Effector CD8-positive, alpha-beta T cell (primary cell): ENCODE measurements at places on chromosomes 7 and 10.
A peak's percentile ranks its signal among the peaks of the same experiment; 100 is the strongest.

DNA sequence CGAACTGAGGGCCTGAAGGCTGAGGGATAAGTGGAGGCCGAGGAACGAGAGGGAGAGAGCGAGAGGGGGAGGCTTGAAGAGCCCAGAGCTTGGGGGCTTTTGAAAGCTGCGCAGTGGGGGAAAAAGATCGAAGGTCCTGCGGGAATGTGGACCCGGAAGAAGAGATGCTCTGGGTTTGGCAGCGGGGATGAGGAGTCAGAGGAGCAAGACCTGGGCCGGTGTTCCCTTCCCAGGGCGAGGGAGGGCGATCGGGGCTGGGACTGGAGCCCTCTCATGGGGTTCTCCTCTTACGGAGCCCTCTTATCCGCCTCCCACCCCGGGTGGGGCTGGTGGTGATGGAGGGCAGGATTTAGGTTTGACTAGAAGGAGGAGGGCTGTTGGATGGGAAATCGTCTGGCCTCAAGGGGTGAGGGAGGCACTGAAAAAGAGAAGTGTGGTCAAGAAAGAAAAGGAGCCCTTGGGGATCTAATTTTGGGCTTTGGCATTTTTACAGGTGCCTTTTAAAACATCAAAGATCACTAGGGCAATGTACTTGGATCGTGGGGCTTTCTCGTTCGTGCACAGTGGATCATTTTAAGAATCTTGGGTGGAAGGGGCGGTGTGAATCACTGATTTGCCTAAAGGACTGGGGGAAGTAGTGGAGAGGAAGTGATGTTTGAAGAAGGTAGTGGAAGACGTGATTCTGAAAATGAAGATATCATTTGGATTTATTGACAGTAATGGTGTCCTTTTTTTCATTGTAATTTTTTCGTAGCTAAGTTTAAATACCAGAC is 637 bp downstream of the SAMD8 start:
- peak; percentile 39 for DNase-seq

DNA sequence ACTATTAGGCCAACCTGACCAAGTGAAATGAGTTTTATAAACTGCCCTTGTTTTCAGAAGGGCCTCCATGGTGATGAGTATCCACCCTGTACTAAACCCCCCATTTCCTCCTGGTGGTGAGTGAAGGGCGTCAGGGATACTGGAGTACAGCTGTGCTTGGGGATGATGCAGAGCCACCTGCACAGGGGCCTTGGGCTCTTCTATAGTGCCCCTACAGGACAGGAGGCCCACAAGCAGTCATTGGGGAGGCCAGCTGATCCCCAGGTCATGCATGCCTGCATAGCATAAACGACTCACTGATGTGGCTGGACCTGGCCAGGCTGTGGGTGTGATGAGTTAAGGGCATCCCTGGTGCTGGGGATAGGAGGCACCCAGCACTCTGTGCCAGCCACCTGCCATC is 114.1 kb upstream of the CELF2 start:
- no peak for DNase-seq

DNA sequence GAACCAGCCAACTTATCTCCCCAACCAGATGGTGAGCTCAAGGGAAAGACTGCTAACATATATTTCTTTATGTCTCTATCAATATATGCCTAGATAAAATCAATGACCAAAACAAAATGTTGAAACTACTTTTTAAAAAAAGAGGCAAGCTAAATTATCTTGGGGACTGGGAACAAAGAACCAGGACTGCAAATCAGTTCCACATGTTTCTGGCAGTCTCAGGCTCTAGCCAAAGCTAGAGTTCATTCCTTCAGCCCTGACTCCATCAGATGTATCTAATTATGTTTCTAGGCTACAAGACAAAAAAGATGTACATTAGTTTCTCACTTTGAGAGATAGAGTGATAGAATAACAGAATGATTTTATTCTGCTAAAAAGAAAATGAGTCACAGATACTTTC is 1290.3 kb upstream of the SORCS1 start:
- no peak for DNase-seq

GRCh38 chr7:155770241-155770640 is 42.0 kb downstream of the SHH start:
- no peak for DNase-seq

- no peak for DNase-seq
Measured at GRCh38 chr7:158487631-158488151, 99.9 kb downstream of the PTPRN2 start.

- DNase-seq: no peak
Measured at GRCh38 chr7:877312-878232, 1.2 kb downstream of the GET4 start.

DNA sequence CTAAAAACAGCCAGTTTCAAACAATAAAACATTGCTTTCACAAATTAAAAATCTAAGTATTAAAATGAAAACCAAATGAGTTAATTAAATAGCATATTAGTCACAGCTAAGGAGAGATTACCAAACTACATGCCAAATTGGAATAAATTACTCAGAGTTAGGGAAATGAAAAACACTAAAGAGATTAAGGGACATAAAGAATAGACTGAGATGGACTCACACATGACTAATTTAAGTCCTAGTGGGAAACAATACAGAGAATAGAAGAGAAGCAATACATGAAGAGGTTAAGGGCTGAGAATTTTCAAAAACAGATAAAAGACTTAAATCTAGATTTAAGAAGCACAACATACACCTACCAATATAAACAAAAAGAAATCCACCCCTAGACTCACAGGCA is 110.6 kb downstream of the ZFAND4 start:
- DNase-seq: no peak

DNA sequence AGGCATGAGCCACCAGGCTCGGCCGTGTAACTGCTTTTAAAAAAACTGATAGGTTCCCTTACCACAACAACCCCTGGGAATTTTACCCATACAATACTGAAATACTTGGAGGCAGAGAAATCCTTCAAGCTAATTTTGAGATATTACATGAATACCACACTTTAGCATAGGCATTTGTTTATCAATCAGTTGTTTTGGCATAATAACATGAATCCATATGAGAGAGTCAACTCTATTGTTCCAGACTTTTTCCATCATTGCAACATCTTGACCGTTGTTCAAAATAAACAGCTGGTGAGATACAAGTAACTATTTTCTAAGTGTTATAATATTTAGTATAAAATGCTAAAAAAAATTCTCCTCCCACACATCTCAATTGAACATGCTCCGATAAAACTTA is 36.8 kb downstream of the LAMB4 start:
- DNase-seq: no peak

- no peak for DNase-seq
Measured at GRCh38 chr10:108014902-108015177, 850.3 kb upstream of the SORCS1 start.

- no peak for DNase-seq
Measured at GRCh38 chr10:76582531-76582930, 1055.1 kb downstream of the KCNMA1 start.

- DNase-seq: no peak
Measured at GRCh38 chr7:38775506-38776175, 133.3 kb downstream of the VPS41 start.

DNA sequence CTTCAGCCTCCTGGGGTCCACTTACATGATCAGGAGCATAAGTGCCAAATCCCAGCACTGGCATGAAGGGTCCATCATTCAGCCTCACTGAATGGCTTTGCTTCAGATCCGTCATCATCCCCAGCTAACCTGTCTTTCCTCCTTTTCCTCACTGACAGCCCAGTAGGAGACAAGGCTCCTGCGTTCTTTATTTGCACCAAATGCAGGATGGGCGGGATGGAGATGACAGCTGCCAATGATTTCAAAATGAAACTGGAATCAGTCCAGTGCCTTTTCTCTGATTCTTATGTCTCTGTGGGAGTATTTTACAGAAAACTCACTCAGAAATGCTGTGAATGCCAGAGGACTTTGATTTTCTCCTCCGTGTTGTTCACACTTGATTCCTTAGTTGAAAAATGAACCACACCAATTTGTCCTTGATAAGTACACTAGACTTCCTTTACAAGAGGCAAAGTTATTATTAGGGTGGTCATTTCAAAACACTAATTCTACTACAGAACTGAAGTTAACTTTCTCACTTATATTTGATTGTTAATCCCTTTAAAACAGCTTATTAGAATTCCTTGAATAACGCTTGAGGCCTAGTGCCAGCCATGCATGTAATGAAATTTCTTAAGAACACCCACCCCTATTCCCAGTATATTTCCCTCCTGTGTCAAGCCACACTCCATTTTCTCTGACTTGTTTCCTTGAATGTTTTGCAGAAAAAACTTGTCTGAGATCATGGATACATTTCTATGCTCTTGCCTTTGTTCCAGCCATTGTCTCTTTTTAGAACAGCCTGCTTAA is at the start of gene AKR1C8:
Gene AKR1C8 (minus strand): TSS at position 164 of the 789 bp plus-strand sequence. CDS start 46 bp downstream, at position 118.
- no peak for DNase-seq

DNA sequence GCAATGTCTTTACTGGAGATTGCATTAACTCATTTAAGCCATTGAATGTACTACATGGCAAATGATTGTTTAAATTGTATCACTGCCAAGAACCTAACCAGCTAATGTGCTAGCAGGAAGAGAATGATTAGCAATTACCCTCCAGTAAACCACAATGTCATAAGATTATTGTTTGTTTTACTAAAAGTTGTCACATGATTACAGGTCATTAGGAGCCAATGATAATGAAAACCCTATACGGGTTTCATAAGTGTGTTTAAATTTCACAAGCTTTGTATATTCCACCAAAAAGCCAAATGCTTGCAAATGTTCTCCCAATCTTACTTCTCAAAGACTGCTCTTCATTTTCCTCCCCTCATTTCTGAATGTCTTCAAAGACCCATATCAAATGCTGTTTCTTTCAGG is 76.5 kb upstream of the PPP1R3C start:
- DNase-seq: no peak

DNA sequence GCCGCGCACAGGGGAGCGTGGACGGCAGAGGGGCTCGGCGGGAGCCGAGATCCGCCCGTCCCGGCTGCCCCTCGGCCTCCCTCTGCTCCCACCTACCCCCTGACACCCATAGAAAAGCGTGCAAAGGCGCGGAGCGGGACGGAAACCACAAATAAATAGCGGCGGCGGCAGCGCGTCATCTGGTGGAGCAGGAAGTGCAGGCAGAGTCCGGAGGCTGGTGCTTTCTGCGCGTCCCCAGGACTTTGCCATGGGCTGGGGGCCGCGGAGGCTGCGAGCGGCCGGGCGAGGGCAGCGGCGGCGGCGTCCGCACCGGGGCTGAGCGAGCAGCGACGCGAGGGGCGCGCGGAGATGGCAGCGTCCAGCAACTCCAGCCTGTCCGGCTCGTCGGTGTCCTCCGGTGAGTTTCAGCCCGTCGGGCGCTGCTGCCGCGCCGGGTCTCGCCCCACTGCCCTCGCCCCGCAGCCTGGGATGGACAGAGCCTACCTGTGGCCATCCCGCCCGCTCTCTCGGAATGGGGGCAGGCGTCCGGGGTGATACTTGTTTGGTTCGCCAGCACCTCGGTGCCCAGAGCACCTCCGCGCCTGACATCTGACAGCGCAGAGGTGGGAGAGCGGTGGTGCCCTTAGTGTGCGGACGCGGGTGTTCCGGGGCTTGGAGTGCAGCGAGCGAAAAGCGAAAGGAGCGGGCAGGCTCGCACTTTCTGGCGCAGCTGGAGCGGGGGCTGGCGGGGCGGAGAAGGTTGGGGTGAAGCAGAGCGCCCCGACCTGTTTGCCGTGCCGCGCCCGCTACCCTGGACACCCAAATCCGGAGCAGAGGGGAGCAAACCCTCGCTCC is at the start of gene CHN2:
Gene CHN2 (plus strand): TSS at position 182 of the 834 bp plus-strand sequence.
- DNase-seq: no peak

DNA sequence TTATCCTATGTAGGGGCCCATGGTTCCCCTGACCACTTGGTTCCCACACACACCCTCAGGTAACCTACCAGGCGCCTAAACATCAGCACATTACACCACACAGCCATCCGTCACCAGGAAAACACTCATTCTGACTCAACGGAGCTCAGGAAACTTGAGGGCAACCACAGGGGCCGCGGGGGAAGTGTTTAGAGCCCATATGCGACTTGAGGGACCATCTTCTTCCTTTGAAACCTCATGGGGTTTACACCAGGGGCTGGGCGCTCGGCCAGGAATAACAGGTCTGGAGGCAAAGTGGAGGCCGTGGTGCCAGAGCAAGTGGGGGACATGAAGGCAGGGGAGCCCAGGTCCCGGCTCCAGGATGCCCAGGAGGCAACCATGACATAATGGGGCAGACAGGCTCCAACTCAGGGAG is 1.5 kb downstream of the STX1A start:
- DNase-seq: peak; percentile 39

DNA sequence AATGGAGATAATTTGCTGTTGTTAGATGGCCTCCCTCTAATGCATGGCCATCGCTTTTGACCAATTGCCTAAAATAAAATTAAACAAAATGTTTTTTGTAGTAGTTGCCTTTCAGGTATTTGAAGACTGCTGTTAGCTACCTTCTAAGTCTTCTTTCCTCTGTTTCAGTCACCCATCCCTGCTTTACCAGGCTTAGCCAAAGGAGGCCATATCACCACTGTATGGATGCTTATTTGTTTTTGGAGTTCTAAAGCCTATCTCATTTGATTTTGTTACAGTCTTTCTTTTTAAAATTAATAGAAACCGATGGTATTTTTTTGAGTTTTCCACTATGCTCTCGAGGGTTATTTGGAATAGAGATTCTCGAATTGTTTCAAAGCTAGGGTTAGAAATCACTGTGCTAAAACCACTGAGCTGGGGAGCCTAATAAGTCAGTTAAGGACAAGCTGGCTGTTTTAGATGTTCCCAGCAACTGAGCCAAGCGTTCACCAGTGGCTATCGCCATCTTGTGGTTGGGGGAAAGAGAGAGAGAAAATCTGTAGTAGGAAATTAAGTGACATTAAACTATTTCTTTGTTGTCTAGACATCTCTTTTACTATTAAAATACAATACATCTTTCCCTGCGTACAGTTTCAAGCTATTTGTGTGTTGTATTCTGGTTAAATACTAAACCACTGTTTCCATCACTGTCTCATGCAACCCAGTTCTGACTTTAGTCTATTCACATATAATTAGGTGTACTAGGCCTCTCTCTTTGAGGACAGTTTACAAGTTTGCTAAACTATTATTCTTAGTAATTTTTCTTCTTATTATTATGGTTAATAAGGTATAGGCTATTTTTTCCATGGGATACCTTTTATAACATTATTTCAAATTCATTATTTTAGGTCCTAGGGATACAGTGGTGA is 52.2 kb downstream of the GPR158 start:
- DNase-seq: no peak

- no peak for DNase-seq
Measured at GRCh38 chr10:102799691-102800471, 37.3 kb downstream of the CYP17A1 start.

DNA sequence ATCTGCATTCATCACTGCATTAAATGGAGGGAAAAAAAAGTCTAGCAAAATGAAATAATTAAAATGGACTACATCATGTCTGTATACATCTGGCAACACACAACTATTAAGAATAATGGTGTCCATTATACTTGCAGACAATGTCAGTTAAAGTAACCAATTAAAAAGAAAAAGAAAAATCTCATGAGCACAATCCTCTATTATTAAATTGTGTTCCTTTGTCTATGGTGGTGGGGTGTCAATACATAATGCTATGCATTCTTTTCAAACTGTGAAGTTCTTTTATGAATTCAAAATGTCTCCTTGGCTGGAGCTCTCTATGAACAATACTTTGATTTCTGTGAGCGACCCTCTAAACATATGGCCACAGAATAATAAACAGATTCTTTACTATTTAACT is 63.5 kb downstream of the NRP1 start:
- DNase-seq: no peak

- no peak for DNase-seq
Measured at GRCh38 chr7:7970237-7970530, 1.6 kb downstream of the GLCCI1 start.
